ENCODE measurements at places on chromosomes 2 and 18.

DNA sequence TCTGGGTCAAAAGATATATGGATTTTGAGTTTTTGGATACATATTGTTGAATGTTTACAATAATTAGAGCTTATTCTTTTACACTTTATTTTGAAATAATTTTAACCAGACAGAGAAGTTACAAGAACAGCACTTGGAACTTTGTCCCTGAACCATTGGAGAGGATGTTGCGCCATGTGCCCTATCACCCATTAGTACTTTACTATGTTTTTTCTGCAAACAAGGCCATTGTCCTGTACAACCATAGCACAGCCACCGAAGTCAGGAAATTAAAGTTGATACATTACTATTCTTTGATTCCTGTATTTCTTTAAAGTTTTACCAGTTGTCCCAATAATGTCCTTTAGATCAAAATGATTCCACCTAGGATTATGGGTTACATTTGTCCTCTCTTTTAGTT, 188.8 kb downstream of the ACKR3 start:
- DNase-seq, result no peak

GRCh38 chr2:147231081-147231480, 613.7 kb upstream of the ACVR2A start:
- no peak for DNase-seq

- DNase-seq, result no peak
Observed at GRCh38 chr18:77014538-77014937, 118.0 kb downstream of the MBP start.

DNA sequence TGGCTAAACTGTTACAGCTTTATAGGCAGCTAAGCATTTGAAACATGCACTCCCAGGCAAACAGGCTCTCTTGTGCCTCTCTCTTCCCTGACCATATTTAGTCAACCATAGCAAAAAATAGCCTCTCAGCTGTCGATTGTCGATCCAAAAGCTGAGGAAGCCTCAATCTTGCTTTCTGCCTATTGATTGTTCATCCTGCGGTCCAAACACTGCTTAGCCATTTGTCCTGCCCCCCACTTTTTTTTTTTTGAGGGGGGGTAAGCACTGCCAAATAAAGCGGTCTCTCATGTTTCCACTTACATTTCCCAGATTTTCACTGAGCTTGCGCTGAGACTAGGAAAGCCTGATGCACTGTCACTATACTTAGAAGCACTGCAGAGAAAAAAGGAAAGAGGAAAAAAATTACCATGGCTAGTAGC, 90.8 kb downstream of the MIB1 start:
- no peak for DNase-seq

DNA sequence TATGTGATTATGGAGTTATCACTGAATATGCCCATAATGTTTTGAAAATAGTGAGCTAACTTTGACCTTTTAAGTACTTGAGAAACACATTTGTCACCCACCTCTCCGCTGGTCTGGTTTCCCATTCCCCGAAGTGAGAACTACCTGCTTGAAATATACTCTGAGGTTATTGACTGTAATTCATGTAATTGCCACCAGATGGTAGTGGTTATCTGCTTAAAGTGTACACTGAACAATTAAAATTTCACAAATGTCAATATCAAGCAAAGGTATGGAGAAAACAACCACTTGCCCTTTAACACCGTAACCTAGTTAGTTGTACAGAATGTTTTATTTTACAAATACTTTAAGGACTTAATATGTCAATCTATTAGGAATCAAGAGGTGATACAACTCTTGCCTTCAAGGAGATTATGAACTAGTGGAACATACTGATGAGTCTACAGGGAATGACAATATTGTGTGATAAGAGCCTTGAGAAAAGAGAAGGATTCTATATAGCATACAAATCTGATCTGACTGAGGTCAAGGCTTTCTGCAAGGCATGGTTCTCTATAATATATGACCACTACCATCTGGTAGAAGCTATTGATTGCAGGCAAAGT, 316.8 kb upstream of the KCNH7 start:
- no peak for DNase-seq

DNA sequence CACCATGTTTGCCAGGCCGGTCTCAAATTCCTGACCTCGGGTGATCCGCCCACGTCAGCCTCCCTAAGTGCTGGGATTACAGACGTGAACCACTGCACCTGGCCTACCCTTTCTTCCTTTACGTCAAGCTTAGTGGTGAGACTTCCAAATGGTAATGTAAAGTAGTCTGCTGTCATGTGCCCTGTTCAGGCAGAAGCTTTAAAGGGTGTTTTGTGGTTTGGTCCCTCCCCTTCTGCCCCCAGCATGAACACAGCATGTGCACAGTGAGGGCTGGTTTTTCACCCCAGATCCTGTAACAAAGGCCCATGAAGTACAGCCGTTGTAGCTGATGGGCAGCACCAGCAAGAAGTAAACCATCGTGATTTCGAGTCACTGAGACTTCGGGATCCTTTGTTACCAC, 2.7 kb upstream of the DTYMK start:
- no peak for DNase-seq

- DNase-seq, result no peak
Observed at GRCh38 chr2:197308585-197308984, 2.0 kb downstream of the ANKRD44 start.

- DNase-seq, result no peak
Observed at GRCh38 chr2:158912112-158912511, 56.3 kb upstream of the TANC1 start.

DNA sequence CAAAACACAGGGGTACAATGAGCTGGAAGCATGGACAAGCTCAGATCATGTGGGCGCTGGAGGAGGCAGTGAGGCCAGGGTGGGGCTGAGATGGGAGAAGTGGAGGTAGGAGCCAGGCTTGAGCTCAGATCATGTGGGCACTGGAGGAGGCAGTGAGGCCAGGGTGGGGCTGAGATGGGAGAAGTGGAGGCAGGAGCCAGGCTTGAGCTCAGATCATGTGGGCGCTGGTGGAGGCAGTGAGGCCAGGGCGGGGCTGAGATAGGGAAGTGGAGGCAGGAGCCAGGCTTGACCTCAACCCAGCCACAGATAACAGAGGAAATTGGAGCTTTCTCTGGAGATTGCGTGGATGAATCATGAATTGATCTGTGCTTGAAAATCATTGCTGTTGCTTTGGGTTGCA, 48.3 kb upstream of the TMEM18 start:
- no peak for DNase-seq

DNA sequence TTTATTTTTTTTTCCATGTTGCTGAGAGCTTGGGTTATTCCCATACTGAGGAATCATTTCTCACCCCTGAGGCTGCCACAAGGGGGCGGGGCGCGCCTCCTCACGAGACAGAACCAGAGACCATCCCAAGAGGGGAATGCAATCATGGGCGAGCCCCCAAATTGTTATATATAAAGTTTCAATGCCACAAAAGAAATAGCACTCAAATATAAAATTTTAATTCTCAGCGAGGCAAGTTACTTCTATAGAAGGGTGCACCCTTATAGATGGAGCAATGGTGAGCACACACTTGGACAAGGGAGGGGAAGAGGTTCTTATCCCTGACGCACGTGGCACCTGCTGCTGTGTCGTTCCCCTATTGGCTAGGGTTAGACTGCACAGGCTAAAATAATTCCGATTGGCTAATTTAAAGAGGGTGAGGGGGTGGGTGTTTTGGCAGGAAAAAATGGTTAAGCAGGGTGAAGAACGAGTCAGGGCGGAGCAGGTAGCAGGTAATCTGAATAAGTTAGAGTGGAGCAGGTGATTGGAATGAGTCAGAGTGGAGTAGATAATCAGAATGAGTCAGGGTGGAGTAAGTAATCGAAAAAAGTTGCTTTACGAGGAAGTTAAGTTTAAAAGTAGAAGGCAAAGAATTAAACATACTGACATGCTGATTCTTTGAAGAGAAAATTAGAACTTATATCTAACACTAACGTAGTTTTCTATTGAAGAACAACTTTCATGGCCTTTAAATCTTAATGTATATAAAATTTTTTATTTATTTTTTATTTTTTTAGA, 177.5 kb downstream of the MTCL1 start:
- DNase-seq, result no peak

DNA sequence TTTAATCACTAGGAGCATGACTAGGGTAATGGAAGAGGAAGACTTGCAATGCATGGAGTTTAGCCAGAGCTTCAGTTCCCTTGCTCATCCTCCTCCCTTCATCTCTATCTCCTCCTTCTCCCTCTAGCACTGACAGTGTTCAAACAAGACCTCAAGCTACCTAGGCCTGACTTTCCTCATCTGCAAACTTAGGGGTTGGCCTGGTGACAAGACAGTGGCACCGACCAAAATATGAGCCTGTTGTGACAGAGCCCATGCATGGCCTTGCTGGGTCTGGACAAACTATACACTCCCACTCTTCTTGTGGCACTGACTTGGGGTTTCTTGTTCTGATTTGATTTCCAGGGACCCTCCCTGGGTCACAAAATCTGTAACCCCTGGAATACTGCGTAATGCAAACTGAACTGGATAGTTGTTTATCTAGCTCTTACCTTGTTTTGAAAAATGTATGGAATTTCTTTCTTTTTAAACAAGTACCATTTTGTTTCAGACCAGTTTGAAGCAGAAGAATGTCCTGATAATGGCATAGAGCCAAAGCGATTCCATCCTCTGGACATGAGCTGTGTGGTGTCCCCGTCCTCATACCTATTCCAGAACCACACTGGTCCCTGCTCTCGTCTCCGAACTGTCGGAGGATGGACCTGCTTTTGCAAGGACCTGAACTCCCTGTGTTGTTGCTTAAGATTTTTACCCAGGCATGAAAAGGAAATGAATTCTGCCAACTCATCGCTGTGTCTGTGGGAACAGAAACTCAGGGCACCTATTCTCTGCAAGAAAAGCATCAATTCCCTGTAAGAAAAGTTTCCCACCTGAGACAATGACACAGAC, 33.4 kb upstream of the PPP4R1 start:
- DNase-seq, result no peak

GRCh38 chr18:8167026-8167425, 442.2 kb upstream of the RAB12 start:
- DNase-seq, result no peak

- DNase-seq, result no peak
Observed at GRCh38 chr2:72182547-72182946, 34.9 kb upstream of the CYP26B1 start.

DNA sequence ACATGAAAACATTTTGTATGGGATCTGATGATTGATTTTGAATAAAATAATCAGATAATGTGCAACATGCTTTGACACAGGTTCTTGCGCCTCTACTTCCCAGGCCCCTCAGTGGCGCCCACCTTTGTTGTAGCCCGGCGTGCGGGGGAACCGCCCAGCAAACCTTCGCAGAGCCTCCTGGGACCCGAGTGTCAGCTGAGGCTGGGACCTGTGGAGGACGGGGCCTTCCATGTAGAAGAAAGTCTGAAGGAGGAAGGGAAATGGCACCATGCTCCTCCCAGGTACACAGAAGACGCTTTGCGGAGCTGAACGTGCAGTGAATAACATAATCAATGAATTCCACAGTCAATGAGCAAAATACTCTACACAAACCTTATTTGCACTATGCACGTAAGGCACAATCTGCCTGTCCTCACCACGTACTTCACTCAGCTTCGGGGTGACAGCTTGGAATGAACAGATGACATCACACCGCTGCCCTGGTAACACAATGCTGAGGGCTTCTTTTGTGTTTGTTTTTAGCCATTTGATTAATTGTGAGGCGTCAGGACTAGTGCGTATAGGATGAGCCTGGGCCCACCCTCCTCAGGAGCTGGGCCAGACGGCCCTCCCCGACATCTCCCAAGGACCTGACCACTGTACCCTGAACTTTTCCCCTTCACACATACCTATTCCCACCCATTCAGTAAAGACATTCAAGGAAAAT, 78.1 kb downstream of the TWIST2 start:
- no peak for DNase-seq

DNA sequence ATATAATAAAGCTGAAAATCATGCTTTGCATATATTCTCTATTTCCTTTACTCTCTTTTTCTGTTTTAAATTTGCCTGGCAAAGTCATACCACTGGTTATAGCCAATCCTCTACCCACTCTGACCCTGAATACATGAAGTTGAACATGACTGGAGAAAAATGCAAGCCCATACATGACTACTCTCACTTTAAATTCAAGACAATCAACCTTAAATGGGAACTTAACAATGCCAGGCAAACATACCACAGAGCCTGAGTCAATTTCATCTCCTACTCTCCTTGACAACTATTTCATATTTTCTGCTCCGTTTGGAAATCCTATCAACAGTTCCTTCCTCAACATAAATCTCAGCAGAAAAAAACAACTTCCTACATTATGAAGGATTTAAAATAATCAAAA, 22.6 kb downstream of the RAD51AP2 start:
- no peak for DNase-seq

DNA sequence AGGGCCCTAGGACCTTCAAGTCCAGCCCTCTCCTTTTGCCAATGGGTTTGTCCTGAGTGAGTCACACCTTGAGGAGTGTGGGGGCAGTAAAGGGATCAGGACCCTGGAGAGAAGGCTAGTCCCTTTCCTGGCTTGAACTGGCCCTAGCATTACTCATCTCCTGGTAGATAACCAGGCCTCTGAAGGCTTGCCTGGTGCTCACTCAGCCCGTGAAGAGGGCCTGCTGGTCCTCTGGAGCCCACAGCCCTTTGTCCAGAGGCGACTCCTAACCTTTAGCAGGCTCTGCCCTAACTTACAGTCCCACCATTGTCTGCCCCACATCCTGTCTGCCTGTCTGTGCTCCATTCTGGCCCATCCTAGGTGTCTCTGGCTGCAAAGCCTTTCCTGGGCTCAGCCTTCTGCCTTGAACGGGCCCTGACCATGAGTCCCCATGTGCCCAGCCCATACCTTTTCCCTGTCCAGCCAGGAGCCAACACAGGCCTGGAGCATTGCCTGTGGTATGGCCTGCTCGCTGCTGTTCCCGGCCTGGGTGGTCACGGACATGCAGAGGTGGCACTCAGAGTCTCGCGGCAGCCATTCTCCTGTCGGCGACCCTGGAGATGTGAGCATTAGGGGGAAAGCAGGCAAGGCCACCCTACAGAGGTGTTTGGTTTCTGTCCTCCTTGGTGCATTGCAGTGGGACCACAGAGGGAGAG, 5.0 kb downstream of the SFTPB start:
- DNase-seq, result no peak

DNA sequence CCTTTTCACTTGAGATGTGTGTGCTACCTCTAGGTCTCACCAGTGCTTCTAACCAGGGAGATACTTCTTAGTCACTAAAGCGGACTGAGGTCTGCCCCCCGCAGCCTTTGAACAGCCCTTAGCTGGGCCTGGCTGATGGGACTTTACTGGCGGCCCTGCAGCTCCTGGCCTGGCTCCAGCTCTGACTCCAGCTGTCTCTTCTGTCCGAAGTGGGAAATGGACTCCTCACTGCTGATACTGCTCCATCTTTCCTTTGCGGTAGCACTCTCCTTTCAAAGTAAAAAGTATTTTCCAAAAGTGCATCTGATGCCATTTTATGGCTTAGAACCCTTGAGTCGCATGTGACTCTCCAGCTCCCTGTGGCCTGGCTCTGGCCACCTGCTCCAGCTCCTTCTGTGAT, 64.5 kb downstream of the ATP9B start:
- no peak for DNase-seq

Data from activated T-helper 2 cell treated with anti-CD3 and anti-CD28 coated beads, Interferon-gamma antibody, Interleukin-2, Interleukin-4, amounts not matched to agents 10 μg/mL and 5 μg/mL and 100 μg/mL, durations not matched to agents 14 hours and 24 hours and 36 hours (primary cell).